ENCODE measurements at places on chromosomes 7 and 10. TPM values are rescaled to one million over a fixed set of nuclear protein-coding genes. Genes with fewer than 3 reads are reported as not detected.

GRCh38 chr7:64793106-64793755 is 997 bp upstream of the ZNF138 start:
- no peaks in the 10 kb centered on the region for H3K27me3 ChIP-seq
- H3K4me1 ChIP-seq: peaks cover 11% of the 10 kb centered on the region
- H3K27ac ChIP-seq: peak overlapping the region; percentile 87
- H3K4me3 ChIP-seq: no peak overlapping the region
- H3K36me3 ChIP-seq: peaks cover 7% of the 10 kb centered on the region
- no peak for DNase-seq

GRCh38 chr10:122490786-122491680 is 29.7 kb downstream of the HTRA1 start:
- no peak overlapping the region for H3K4me3 ChIP-seq
- no peak overlapping the region for H3K27ac ChIP-seq
- H3K27me3 ChIP-seq: no peaks in the 10 kb centered on the region
- peak; percentile 31 for DNase-seq
- H3K4me1 ChIP-seq: peaks cover under 1% of the 10 kb centered on the region

CRPPA gene
- 3.4 TPM for total RNA-seq

DDC gene
- 1.7 TPM for total RNA-seq

DNA sequence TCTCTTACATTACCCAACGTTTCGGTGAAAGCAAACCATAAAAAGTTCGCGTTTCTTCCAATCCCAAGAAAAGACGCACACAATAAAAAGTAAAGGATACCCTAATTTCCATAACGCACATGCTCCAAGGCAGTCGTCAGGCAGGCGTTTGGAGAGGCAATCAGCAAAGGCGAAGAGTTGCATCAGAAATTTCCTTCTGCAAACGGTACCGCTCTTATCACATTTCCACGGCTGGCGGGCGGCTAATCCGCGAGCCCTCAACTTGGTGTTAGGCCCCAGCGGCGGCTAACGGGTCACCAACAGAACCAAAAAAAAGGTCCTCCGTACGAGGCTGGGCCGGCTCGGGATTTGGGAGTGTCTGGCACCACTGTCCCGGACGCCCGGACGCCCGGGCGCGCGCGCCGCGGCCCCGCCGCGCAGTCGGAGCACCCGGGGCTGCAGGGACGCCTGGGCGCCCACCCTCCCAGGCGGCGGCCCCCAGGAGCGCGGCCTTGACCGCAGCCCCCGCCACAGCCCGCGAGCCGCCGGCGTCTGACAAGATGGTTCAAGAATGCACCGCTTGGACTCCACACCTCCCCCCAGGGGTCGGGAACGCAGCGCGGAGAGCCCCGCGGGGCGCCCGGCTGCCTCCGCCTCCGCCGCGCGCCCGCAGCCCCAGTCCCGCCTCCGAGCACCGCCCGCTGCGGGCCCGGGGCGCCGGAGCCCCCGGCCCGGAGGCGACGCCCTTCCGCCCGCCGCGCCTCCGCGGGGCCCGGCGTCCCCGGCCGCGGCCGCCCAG is 9.8 kb upstream of the GRB10 start:
- H3K27me3 ChIP-seq: no peaks in the 10 kb centered on the region
- peak overlapping the region; percentile 79 for H3K4me3 ChIP-seq
- peak; percentile 69 for DNase-seq
- H3K4me1 ChIP-seq: peaks cover 22% of the 10 kb centered on the region
- no peaks in the 10 kb centered on the region for H3K36me3 ChIP-seq

GIMAP7 gene
- total RNA-seq: 11.1 TPM

GRCh38 chr10:117662126-117662525 is 119.6 kb downstream of the EMX2 start:
- H3K4me3 ChIP-seq: no peak overlapping the region
- H3K27ac ChIP-seq: no peak overlapping the region
- no peak for DNase-seq
- H3K4me1 ChIP-seq: no peaks in the 10 kb centered on the region
- H3K27me3 ChIP-seq: no peaks in the 10 kb centered on the region

GRCh38 chr10:112362833-112363232 is 11.1 kb upstream of the ACSL5 start:
- no peaks in the 10 kb centered on the region for H3K27me3 ChIP-seq
- H3K4me1 ChIP-seq: peaks cover 20% of the 10 kb centered on the region
- H3K27ac ChIP-seq: no peak overlapping the region

All from psoas muscle (tissue), 8 donors.